A549 treated with RU486 at 1 μM for 4 hours (cell line): ENCODE measurements at places on chromosomes 11 and 22. TPM values are rescaled to one million over a fixed set of nuclear protein-coding genes. Genes with fewer than 3 reads are reported as not detected.

NCF4 gene
- total RNA-seq, result not detected in 5 replicates

ANGPTL5 gene
- 0.05 to 0.14 TPM in 2 of 5 replicates, not detected in the others for total RNA-seq

SLC22A8 gene
- not detected in 5 replicates for total RNA-seq

NUDT8 gene
- 7.1 to 14.7 TPM (median 12.2 TPM) in 5 replicates for total RNA-seq

MPZL3 gene
- total RNA-seq, result 0.22 to 0.38 TPM (median 0.33 TPM) in 5 replicates

UPB1 gene
- total RNA-seq, result not detected in 5 replicates

DCHS1 gene
- 0.07 to 0.12 TPM (median 0.09 TPM) in 5 replicates for total RNA-seq

FAM181B gene
- total RNA-seq, result 0.07 to 0.11 TPM (median 0.08 TPM) in 3 of 5 replicates, not detected in the others

OR5B21 gene
- total RNA-seq, result not detected in 5 replicates
